ENCODE measurements at places on chromosomes 6 and 20. TPM values are rescaled to one million over a fixed set of nuclear protein-coding genes. Genes with fewer than 3 reads are reported as not detected.

- no peak for DNase-seq
Measured at GRCh38 chr6:47302043-47302442, 7.7 kb downstream of the TNFRSF21 start.

Gene RAB44
- polyA plus RNA-seq = not detected

Gene PRR18
- polyA plus RNA-seq = not detected

DNA sequence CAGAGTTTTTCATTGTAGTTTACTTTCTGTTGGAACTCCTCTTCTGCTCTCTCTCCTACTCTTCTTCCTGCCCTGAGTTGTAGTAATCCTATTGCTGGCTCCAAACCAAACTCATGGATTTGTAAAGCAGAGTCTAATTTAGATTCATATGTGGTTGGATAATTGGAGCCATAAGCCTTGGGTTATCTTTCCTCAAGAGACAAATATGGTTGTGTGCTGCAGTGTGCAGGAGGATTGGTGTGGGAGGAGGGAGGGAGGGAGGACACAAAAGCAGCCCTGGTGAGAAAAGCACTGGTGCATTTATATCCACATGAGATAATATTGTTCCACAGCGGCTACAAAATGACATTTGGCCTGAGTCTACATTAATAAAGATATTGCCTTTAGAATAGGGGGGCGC is 4.2 kb downstream of the HLA-G start:
- DNase-seq = no peak

Gene TMEM74B
- polyA plus RNA-seq = not detected

DNA sequence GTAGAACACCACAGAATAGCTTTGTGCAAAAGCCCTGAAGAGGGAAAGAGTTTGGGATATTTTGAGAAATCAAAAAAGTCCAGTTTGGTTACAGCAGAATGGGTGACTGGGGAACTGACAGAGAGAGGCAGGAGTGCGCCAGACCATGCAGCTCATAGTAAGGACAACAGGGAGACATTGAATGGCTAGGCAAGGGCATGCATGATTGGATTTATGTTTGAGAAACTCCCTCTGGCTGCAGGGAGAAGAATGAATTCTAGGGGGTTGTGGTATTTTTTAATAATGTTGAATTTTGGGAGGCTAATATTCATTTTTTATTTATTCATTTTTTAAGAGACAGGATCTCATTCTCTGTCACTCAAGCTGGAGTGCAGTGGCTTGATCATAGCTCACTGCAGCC is 49.9 kb downstream of the TGM2 start:
- no peak for DNase-seq

Gene MTG2
- polyA plus RNA-seq = 23.9 TPM

- no peak for DNase-seq
Measured at GRCh38 chr6:67221226-67221625, 1413.9 kb upstream of the ADGRB3 start.

Gene SOBP
- not detected for polyA plus RNA-seq

GRCh38 chr6:170125456-170126300 is 165.2 kb downstream of the DLL1 start:
- DNase-seq = no peak
